GM18507 (cell line): ENCODE measurements at places on chromosomes 2 and 18.

DNA sequence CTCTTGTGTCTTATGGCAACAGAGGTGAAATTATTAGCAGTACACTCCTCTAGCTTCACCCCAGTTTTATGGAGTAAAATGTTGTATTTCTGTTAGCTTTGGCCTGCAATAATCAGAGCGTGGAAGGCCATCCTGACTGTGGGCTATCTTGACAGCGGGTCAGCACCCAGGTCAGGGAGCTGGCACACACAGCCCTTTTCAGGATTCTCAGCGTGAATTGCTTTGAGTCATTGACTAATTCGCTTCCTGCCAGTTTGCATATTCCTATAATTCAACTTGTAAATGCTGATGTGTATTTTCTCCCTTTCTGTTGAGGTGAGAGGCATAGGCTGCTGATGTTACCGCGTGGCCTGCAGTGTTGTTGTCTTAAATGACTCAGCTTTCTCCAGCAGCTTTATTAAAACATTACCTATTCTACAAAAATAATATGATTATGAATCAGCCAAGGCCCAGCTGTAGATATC lies 109.6 kb upstream of the EML6 start:
- DNase-seq = no peak

GRCh38 chr2:222982010-222982908 lies 69.7 kb upstream of the KCNE4 start:
- DNase-seq = no peak

- no peak for DNase-seq
Measured at GRCh38 chr18:32372381-32373061, 98.2 kb downstream of the GAREM1 start.

- no peak for DNase-seq
Measured at GRCh38 chr2:217642944-217643343, 359.9 kb downstream of the TNS1 start.

DNA sequence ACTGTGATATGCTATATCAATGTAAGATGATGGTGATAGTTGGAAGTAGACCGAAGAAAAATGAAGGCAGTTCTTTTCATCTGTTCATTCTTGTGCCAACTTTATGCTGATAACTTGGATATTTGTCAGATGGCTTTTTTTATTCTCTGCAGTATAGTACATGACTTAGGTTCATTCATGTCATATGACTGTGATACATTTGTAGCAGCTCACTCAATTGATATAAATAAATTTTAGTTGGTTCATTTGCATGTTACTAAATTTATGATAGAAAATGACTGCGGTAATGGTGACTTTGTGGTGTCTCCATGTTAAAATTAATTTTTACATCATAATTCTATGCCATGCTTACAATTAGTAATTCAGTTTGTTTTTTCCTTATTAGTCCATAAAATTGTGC lies 7.1 kb downstream of the UBXN2A start:
- no peak for DNase-seq

DNA sequence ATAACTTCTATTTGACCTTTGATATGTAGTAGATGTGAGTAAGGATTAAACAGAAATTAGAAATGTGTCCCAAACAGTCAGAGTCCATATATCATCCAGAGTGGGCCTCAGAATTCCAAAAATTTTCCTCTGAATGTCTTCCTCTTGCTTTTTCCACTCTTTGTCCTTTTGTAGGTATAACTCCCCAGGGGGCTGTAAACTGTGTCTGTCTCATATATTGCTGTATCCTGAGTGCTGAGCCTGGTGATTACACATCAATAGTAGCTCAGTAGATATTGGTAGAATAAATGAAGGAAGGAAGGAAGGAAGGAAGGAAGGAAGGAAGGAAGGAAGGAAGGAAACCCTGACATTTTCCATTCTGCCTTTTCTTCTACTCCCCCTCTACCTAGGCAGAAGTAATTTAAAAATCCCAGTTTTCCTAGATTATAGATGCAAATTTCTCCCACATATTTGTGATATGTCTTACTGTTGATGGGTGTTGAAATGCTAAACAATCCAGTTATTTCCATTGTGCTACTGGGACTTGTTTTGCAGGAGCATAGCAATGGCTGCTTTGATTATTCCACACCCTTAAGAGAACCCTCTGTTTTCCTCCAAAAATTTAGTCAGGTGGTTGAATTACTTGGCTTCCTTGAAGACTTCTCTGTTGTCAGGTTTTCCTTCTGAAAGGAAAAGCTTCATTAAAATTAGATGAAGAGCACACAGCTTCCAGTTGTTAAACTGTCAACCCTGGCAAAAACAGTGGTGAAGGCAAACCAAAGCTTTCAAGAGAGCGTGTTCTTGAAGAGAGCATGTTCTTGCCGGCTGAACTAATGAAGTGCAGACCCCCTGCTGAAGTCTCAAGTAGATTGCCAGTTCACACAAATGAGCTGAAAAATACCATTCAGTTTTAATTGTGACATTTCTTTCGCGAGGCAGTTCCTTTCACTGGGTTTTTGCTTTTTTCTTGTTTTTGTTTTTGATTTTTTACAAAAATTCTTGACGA lies 147.8 kb downstream of the KCNE4 start:
- DNase-seq = no peak

DNA sequence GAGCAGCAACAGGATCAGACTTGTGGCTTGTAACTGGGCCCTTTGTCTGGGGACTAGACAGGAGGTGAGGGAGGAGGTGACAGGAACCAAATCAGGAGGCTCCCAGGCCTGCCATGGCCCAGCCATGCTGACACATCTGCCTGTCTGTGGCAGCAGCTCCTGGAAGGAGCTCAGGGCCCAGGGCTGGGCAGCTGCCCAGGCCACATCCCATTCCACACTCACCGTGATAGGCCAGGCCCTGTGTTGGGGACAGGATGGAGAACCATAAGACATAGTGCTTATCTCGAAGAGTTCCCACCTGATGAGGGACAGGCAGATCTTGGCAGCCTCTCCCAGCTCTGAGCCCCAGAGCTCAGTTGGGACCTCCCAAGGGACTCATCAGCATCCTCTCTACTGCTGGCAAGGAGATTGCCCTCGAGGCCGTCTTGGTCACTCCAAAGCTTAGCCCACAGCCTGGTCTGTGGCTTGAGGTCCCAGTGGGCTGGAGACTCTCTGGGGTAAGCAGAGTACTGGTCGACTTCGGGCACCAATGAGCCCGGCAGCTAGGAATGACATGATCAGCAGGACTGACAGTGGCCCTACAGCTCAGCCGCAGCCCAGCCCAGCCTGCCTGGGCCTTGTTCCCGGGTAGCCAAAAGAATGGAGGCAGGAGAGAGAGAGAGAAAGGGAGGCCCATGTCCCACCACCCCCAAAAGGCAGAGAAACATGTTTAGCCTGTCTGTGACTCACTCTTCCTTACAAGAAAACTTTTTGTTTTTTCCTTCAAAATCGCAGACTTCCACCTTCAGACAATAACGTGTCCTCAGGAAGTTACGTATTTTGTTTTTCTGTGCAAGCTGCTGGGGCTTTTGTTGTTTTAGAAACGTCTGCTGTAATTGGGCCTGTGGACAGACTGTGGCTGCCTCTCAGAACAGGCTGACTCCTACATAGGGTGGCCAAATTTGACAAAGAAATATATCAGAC lies 82.1 kb downstream of the HS1BP3 start:
- no peak for DNase-seq

- DNase-seq = no peak
Measured at GRCh38 chr2:196205881-196206435, 34.6 kb upstream of the STK17B start.

GRCh38 chr2:15511686-15512085 lies 49.4 kb downstream of the NBAS start:
- DNase-seq = no peak

- DNase-seq = no peak
Measured at GRCh38 chr2:196750291-196750923, 49.1 kb downstream of the GTF3C3 start.

GRCh38 chr2:227886149-227886548 lies 14.7 kb downstream of the DAW1 start:
- DNase-seq = no peak

- no peak for DNase-seq
Measured at GRCh38 chr2:182816866-182817265, 49.6 kb downstream of the FRZB start.

- DNase-seq = no peak
Measured at GRCh38 chr2:30613001-30613400, 166.0 kb downstream of the LCLAT1 start.

GRCh38 chr2:122070241-122070731 lies 314.8 kb downstream of the TSN start:
- DNase-seq = no peak

DNA sequence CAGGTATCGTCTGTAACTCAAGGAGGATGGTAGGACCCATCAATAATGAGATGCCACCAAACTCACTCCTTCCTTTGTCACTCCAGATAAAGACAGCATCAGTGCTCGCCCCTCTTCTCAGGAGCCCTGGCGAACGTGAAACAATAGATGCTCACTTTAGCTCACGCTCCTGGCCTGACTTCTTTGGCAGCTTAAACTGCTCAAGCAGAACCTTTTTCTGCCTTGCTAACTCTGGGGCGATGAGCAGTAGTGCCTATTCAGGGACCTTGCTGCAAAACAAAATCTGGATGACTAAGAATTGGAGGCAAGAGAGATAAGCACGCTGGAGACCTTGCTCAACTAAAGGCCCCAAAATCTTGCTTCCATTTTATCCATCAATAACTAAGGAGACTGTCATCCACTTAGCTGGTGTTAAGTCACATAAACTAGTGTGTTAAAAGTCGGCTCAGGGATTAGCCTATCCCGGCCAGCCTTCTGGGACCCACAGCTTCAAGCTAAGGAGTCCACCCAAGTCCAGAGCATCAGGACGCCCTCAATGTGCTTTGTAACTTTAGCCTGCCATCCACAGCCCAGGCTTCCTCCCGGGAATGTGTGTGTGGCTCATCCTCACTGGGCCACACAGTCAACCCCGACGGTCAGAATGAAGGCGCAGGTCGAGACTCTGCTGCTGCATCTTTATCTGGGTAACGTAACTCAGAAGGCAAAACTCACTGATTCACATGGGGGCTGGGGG lies 38.9 kb downstream of the ZNF516 start:
- no peak for DNase-seq

- no peak for DNase-seq
Measured at GRCh38 chr2:239856620-239857285, 168.4 kb downstream of the NDUFA10 start.

DNA sequence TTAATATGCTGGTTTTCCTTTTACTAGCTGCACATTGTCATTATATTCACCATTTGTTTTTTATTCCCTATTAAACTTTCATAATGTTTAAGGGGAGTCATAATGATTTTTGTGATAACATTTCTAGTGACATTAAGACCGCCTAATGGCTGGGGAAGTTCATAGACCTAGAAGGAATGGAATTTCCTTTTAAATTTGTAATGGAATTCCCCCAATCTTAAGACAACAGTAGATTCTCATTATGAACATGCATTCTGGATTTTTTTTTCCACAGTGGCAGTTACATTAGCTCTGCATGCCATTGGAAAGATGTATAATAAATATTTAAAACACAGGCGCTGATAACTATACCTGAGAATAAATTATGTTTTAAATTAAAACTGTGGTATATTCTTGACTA lies 8.4 kb downstream of the YPEL5 start:
- DNase-seq = no peak

GRCh38 chr18:47821314-47821713 lies 109.1 kb downstream of the SMAD2 start:
- DNase-seq = no peak

- no peak for DNase-seq
Measured at GRCh38 chr18:36377626-36378025, 80.1 kb downstream of the FHOD3 start.

DNA sequence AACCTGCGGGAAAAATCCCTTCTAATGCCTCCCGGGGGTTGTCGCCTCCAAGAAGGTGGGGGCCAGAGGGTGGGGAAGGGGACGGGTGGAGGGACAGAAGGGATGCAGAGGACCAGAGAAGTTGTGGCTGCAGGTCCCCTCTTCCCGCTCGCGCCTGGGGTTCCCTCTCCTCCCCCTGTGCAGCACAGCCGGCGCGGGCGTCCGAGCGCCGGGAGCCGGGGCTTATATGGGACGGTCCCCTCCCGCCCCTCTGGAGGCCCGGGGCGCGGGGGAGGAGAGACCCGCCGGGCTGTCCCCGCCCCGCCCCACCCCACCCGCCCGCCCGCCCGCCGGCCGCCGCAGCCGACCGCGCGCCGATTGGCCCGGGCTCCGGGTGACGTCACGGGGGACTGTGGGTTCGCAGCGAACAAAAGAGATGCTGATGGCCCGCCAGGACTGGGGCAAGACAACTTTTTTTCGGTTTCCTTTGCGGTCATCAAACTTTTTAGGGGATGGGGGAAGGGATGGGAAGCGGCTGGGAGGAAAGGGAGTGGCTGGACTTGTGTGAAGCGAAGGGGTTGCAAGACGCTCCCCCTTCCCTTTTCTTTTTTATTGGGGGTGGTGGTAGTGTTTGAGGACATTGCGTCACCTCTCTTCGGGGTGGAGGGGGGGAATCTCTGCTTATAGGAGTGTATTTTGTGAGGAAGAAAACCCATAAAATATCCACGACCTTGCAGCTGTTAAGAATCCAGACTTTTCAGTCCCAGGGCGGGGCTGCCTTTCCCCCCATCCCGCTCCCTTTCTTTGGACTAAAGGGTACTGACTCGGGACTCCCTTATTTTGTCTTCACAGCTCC lies at the start of gene FN1:
FN1 (minus strand) TSS at position 199 of the 835 bp plus-strand sequence. CDS start 266 bp downstream, outside the sequence.
- peak; percentile 28 for DNase-seq

DNA sequence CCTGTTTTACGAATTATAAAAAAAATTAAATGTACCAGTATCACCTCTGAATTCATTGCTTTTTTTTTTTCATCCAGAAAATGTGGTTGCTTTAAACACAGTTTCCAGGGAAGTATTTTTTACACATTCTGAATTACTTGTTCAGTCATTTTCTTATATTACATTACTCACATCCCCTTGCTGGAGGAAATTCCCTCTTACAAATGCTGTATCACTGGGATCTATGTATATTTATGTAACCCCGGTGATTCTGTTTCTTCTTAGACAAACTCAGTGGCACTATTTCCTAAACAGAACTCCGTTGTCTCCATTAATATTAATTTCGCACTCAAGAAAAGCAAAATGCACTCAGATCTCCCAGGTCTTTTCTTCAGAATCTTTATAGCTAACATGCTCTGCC lies 1078.5 kb upstream of the ZEB2 start:
- no peak for DNase-seq

DNA sequence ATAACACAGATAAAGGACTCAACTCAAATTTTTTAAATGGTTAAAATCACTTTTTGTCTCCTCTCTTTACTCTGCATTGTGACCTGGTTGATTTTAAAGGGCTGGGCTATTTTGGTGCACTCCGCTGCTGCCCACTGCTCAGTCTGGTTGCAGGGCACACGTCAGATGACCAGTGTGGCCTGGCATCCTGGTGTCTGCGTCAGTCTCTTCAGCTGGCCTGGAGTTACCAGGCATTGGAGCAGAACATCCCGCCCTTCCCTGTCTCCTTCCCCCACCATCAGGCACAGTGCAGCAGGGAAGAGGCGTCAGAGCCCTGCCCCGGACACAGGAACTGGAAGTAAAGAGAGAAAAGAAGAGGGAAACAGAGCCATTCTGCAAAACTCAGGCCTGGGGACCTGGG lies 8.9 kb downstream of the C1QL2 start:
- no peak for DNase-seq
